ENCODE measurements at places on chromosomes 13 and 19.

- DNase-seq, result no peak
These were observed 11.7 kb downstream of the ZNF66 start for GRCh38 chr19:20787786-20788185.

GRCh38 chr19:7978179-7978825, 27.1 kb downstream of the ELAVL1 start:
- DNase-seq, result no peak

DNA sequence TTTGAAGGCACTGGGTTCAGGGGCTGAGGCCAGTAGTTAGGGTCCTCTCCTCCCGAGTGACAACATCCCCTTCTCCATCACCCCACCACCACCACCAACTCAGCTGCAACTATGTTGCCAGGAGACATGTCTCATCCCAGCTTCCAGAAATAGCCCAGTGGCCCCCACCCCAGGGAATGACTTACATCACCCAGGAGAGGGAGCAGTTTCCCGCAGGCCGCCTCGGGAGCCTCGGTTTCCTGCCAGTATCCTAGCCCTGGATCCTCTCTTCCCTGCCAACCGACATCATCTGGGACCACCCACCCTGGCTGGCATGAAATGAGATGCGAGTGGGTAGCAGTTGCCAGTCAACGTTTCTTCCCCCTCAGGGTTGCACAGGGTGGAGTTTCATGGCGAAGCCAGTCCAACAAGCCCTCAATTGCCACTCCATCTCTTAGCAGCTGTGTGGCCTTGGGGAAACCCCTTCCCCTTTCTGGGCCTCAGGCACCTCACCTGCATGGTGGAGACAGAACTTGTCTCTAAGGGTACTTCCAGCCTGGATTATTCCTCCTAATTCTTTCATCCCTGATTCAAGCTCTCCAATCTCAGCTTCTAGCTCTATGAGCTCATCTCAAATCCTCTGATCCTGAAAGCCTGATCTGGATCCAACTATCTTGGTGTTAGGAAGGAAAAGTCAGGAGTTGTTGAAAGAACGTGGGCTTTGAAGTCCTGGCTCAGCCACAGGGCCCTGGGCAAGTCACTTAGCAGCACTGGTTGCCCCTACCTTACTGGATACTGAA, 3.9 kb upstream of the GSK3A start:
- no peak for DNase-seq

- DNase-seq, result no peak
These were observed 110.4 kb upstream of the KLHL1 start for GRCh38 chr13:70218618-70219017.

DNA sequence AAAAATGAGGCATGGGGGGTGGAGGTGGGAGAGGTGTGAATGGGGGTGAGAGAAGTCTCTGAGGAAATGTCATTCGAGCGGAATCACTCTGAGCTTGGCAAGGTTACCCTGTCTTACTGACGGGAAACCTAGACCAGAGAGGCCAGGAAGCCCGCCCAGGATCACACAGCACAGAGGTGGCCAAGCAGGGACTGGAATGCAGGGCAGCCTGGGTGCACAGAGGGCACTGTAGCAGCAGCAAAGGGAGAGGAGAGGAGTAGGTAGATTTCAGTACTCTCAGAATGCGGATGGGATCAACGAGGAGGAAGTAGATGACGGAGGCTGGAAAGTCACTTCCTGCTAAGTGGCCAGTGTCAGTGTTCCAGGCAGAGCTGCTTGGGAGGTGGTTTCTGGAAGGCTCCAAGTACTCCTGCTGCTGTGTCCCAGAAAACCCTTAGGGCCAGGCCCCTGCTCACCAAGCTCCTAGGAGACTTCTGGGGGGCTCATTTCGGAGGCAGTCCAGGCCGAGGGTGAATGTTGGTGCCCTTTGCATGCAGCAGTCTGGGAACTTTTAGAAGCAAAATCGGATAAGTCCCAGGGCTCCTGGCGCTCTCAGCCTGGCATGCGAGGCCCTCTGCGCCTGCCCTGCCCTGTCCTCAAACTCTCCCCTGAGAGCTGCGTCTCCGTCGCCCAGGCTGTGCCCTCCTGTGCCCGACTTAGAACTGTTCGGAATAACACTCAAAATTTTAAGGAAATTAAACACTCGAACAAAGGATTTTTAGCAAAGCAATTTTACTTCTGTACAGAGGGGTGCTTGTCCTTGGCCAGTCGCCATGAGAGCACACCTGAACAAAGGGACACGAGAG, 33.5 kb downstream of the DNM2 start:
- DNase-seq, result no peak
